ENCODE measurements at places on chromosomes 7 and 10.
A peak's percentile ranks its signal among the peaks of the same experiment; 100 is the strongest.

DNA sequence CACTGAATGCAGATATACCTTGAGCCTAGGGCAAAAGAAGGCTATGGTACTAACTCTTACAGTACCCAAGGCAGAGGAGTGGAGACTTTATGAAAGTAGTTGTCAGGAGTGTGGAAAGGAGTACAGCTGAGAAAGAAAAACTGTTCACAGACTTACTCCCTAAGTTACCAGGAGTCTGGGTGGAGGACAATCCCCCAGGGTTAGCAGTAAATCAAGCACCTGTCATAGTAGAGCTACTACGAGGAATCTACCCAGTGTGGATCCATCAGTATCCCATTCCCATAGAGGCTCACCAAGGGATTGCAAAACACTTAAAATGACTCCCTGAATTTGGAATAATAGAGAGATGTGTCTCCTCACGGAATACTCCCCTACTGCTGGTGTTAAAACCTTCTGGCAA is 10.1 kb upstream of the ZNF33B start:
- DNase-seq, result no peak

DNA sequence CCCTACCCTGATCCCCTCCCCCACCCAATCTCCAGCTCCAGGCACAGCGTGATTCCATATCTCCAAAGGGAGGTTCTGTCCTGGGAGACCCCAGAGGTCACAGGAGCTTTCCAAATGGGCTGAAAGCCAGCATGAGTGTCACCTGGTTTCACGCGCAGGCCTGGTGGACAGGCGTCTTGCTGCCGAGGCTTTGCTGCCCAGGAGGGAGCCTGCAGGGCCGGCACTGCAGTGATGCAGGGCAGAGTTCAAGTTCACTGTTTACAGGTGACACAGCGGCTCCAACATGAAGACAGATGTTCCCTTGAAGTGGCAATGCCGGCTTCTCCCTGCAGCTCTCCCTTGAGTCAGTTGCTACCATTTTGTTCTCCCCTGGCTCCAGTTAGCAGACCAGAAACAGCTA is 104.3 kb downstream of the TCERG1L start:
- DNase-seq, result no peak

DNA sequence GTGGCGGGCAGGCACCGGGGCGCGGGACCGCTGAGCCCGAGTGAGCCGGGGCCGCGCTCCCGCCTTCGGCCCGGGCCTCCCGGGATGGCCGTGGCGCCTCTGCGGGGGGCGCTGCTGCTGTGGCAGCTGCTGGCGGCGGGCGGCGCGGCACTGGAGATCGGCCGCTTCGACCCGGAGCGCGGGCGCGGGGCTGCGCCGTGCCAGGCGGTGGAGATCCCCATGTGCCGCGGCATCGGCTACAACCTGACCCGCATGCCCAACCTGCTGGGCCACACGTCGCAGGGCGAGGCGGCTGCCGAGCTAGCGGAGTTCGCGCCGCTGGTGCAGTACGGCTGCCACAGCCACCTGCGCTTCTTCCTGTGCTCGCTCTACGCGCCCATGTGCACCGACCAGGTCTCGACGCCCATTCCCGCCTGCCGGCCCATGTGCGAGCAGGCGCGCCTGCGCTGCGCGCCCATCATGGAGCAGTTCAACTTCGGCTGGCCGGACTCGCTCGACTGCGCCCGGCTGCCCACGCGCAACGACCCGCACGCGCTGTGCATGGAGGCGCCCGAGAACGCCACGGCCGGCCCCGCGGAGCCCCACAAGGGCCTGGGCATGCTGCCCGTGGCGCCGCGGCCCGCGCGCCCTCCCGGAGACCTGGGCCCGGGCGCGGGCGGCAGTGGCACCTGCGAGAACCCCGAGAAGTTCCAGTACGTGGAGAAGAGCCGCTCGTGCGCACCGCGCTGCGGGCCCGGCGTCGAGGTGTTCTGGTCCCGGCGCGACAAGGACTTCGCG is 534 bp downstream of the FZD9 start:
- DNase-seq, result no peak

DNA sequence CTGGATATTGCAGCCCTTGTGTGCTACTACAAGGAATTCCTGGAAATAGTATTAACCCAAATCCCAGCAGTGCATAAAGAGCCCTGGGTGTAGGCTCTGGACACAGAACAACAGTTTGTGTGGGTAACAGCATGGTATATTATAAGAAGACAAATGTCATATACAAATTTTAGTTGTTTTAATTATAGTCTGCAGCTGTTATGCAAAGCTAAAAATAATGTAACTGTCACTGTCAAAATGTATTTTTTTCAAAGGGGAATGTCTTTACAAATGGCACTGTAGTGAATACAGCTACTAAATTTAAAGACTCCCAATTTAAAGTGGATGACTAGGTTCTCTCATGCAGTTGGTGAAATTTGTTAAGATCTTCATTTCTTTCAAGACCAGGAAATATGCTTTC is 339.0 kb downstream of the GPR37 start:
- DNase-seq, result no peak

DNA sequence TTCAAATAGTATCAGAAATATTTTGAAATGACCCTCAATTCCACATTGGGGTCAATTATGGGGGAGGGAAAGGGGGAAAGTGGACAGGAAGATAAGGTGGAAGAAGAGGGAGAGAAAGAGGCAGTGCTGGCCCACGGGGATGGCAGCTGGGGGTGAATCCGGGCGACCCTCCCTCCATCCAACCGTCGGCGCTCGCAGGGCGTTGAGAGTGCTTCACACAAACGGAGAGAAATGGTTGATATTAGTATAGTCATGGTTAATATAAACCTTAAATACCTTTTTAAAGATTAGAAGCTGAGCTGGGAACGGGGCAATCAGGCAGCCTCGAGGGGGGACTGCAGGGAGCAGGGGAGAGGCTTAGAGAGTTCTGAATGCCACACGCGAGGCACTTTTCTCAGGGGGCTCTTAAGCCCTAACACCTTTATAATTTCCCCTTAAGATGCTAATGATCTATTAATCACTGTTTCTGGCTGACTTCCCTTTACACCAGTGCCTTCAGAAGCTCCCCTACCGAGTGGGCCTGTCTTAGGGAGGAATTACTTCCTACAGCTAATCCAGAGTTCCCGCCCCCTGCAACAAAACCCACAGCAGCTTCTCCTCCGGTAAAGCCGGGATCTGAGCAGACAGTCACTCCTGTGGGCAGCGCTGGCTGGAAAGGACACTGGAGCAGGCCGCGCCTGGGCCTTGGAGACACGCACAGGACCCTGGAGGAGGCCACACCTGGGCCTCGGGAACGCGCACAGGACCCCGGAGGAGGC is 39.5 kb downstream of the PRKAG2 start:
- DNase-seq, result no peak

DNA sequence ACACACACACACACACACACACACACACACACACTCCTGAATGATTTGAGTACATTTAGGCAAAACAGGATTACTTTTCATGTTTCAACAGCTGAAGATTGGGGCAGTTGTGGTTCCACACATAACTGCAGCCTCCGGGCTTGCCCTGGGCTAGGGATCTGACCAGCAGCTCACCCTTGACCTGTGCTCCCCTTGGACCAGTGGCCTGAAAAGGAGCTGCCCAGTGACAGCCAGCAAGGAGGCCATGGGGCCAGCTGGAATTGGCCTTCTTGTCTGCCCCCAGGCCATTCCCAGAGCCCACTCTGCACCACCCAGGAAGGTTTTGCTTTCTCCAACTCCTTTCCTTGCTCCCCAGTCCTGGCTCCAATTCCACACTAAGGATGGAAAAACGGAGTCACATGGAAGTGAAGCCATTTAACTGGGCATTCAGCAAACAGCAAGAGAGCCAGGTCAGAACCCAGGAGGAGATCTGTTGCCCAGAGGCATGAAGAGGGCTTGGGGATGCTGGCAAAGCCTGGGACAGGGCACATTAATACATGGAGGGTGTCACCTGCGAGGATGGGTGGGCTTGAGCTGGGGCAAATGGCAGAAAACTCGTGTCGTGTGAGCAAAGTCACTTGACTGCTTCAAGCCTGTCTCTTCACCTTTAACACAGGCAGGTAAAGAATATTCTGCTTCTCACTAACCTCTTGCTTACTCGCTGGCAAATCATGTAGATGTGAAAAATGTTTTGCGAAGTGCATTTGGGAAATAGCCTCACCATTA is 61.5 kb upstream of the GDF10 start:
- DNase-seq, result no peak

DNA sequence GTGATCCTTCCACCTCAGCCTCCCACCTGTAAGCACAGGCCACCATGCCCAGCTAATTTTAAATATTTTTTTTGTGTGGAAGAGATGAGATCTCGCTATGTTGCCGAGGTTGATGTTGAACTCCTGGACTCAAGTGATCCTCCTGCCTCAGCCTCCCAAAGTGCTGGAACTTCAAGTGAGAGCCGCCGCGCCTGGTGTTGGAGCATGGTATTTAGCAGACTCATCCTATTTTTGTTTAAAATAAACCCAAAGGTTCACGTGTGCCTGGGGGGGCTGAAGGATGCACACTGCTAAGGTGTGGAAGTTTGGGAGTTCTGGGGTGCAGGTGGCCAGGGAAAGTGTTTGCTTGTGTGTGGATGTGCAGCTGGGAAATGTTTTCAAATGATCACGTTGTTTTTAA is 18.1 kb downstream of the PDGFA start:
- DNase-seq, result no peak

DNA sequence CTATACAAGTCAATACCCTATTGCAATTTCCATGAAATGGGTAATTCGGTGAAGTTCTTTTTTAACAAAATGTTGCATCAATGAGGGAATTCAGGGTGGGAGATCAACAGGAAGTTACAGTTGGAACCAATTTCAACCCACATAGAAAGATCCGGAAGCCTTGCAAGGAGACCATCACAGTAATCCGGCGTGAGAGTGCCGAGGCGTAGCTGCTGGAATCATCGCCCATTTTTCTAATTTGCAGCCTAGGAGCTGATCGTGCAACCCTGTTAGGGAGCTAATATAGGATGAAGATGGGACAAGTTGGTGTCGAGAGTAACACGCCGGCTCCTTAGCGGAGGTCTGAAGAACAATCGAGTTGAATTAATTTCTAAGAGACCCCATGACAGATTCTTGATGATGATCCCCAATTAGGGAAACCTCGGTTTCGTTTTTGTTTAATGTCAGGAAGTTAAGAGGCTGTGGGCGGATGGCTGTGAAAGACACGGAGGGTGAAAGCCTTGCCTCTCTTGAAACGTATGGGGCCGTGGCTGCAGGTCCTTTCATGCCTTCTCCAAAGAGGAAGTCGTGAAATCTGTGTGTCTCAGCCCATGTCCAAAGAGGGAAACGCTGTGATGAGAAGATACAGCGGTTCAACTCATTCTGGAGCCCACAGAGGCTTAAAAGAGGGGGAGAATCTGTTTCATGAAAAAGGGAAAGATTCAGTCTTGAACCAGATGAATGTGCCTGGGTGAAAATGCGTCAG is 51.2 kb upstream of the CARD11 start:
- DNase-seq, result peak; percentile 61

DNA sequence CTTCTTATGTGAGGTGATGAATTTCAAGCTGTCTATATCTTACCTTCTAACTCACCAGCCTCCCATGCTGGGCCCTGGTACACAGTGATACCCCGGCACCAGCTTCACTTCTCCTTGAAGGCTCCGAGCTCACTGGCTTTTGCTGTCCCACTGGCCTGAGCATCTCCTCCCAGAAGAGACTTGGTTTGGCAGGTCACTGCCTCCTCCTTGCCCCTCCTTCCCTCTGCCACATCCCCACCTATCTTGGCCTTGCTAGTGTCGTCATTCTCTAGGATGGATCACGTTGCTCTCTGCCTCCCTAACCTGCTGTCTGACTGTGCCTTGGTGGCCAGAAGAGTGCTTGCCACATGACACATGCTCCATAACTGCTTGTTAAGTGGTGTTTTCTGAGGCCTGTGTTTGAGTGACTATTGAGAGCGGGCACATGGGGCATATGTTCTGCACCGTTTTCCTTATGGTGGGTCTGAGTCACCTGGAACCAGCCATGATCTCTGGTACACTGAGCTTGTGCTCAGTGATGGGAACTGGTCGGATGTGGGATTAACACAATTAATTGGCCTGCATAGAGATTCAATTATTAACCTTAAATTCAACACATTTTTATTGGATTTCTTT is 86.5 kb downstream of the TMEM178B start:
- DNase-seq, result no peak

DNA sequence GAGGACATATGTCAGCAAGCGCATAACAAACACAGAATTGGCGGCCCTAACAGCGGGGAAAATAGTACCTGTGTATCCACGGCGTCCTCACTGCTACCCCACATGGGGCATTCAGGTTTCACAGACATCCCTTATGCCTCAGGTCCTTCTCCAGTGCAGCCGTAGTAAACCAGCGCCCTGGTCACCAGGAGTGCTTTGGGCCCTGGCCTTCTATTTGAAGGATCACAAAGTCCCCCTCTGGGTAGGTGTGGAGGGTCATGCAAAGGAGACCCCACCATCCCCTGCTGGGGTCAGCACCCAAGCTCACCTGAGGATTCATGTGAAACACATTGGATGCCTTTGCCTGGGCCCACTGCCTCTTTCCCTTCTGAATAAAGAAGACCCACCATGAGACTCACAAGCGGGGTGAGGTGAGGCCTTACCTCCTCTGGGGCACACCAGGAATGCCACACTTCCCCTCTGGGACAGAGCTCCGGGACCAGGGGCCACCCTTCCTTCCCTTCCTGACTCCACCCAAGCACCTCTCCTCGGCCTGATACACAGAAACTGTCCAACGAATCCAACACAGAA is 18.8 kb downstream of the CLRN3 start:
- DNase-seq, result no peak

DNA sequence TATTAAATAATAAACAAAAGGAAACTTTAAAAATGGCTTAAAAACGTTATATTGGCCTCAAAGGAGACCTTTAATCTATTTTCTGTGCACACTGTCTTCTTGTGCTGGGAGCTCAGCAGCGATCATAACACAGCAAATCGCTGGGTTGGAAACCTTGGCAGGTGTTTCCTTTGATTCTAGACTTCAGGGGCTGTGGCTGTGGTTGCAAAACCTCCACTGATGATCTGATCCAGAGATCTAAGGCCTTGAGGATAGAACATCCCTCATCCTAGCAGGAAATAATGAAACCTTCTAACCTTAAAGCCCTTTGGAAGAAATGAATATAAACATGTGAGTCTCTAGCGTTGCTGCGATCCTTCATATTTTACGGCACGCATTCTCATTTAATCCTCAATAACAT is 29.8 kb downstream of the CDHR3 start:
- DNase-seq, result no peak

DNA sequence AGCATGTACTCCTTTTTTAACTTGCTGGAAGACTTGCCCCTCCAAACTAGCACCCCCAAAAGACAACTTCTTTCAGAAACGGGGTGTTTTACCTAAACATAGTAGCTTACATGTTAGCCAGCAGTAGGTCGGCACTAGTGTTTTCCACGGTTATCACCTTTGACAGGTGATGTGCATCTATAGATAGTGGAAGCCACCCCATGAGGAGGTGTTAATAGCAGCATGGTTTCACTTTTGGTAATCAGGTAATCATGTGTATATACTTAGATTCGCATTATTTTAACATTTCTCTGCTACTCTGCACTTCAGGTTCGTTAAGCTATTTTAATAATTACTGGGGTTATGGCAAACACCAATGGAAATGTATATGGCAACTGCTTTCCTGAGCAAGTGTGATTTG is 17.6 kb downstream of the SRI start:
- no peak for DNase-seq

All from activated T-cell treated with anti-CD3 and anti-CD28 coated beads, Interleukin-2, amount 50 U/mL, for 24 hours (primary cell).